ENCODE measurements at places on chromosomes 2 and 18.

- no peak for DNase-seq
These were observed 78.9 kb downstream of the EHD3 start for GRCh38 chr2:31312898-31313297.

GRCh38 chr2:157264099-157264498, 6.6 kb downstream of the GALNT5 start:
- DNase-seq, result no peak

GRCh38 chr18:27661320-27662018, 476.4 kb upstream of the CHST9 start:
- no peak for DNase-seq

DNA sequence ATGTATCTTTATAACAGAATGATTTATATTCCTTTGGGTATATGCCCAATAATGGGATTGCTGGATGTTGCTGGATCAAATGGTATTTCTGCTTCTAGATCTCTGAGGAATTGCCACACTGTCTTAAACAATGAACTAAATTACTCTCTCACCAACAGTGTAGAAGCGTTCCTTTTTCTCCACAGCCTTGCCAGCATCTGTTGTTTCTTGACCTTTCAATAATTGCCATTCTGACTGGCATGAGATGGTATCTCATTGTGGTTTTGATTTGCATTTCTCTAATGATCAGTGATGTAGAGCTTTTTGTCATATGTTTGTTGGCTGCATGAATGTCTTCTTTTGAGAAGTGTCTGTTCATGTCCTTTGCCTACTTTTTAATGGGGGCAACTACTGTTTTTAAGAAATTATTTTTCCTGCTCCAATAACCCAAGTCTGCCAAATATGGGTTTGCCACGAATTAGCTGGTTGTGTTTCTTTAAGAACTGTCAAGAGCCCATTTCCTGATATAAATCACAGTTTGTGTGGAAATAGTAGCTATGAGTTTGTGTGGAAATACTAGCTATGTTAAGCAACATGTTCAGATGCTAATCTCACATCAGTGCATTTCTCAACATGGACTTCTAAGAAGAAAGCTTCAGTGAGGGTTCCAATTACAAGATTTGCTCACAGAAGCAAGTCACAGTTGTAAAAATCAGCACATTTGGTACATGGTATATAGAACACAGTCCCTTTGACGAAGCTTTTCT, 259.4 kb downstream of the ANAPC1 start:
- no peak for DNase-seq

DNA sequence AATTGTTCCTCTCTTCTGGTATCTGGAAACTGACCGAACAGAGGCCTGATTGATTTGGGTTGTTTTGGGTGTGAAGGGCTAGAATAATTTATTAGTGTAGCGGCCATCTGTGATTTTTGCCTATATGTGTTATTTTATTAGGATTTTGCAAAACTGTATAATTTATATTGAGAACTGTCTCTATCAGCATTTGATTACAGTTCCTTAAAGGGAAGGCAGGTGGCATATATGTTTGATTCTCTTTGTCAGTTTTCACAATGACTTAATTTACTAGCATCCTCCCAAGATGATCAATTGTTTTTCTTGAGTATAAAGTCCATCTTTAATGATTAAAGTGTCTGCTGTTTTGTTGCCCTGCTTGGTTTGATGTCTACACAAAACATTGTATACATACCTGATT, 4.5 kb downstream of the NBEAL1 start:
- no peak for DNase-seq

DNA sequence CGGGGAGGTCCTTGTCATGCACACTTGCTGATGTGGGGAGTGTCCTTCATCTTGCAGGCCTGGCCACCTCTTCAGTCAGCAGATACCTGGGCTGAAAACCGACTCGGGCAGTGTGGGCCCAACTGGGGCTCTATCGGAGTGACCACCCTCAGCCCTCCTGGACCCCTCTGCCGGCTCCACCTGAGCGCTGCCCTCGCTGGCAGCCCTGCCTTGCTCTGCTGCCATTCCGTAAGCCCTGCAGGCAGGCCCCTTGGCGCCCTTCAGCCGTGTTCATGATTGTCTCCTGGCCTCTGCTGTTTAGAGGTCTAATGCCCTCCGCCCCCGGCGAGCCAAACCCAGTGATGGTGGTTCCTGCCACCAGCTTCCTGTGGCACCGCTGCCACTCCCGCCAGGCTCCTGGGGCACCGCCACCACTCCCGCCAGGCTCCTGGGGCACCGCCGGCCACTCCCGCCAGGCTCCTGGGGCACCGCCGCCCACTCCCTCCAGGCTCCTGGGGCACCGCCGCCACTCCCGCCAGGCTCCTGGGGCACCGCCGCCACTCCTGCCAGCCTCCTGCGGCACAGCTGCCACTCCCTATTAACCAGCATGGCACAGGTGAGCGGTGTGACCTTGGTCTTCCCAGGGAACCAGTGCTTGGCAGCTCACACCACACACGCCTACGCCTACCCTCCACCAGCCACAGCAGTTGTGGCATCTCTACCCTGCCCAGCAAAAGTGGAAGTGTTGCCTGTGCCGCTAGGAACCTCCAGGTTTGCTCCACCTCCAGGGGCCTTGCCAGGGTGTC, 15.9 kb downstream of the CAPN10 start:
- no peak for DNase-seq

DNA sequence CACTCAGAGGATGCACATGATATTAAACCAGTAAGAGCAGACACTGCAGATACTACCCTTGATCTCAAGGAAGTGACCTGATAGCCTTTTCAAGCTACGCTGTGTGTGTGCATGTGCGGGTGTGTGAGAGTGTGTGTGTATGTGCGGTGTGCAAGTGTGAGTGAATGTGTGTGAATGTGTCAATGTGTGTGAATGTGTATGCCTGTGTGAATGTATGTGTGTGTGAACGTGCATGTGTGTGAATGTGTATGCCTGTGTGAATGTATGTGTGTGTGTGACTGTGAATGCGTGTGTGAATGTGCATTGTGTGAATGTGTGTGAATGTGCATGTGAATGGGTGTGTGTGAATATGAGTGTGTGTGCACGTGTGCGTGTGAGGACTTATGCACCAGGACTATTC, 53.8 kb downstream of the KCNG2 start:
- DNase-seq, result no peak
